ENCODE measurements at places on chromosomes 1 and 21.

GRCh38 chr1:179105393-179105792 lies 23.5 kb downstream of the TOR3A start:
- peak; percentile 15 for DNase-seq

GRCh38 chr1:208709981-208710380 lies 465.8 kb upstream of the PLXNA2 start:
- no peak for DNase-seq

DNA sequence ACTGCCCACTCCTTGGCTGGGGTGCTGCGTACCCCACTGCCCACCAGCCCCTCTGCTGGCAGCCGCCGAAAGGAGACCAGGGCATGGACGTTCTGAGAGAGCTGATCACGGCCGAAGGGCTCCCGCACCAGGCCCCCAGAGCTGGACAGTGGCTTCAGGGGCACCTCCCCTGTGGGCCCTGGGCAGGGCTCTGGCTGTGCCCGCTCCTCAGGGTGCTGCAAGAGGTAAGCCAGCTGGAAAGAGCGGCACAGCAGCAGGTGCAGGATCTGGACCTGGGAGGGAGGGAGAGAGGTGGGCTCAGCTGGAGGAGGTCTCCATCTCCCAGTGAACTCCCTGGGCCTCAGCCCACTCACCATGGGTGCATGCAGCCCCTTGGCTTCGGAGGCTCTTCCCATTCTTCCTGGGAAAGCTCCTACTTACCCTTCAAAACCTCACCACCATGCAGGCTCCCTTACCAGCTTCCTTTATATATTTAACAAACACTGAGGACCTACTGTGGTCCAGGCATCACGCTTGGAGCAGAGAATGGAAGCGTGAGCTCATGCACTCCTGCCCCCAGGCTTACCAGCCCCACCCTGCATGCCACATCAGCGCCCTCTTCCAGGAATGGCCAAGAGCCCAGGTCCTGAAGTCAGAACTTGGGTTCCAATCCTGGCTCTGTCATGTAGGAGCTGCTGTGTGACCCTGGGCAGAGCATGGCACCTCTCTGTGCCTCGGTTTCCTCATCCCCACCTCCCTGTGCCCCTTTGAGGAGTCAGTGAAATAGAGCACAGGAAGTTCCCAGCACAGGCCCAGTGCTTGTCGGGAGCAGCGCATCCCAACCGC lies 6.8 kb upstream of the KIF17 start:
- no peak for DNase-seq

GRCh38 chr1:157487504-157487903 lies 64.8 kb downstream of the FCRL5 start:
- no peak for DNase-seq

DNA sequence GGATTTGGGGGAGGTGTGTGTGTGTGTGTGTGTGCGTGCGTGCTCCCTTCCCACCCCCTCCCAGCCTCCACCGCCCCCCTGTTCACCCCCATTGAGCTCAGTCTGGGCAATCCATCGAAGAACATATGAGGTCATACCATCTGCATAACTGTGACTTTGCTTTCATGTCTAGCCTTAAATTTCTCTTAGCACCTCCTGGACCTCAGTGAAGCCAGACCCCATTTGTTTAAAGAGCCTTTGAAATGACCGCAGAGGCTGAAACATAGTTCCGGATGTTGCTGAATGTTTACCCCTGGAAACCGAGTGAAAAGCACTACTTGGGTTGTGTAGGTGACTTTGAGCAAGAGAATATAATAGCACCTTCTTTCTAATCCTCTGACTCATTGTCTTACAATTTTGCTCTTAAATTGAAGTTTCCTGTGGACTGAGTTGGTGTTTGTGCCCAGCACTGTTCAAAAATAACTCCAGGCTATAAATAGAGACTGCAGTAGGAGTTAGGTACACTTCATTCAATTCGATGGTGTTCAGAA lies 75.4 kb downstream of the UBE4B start:
- no peak for DNase-seq

DNA sequence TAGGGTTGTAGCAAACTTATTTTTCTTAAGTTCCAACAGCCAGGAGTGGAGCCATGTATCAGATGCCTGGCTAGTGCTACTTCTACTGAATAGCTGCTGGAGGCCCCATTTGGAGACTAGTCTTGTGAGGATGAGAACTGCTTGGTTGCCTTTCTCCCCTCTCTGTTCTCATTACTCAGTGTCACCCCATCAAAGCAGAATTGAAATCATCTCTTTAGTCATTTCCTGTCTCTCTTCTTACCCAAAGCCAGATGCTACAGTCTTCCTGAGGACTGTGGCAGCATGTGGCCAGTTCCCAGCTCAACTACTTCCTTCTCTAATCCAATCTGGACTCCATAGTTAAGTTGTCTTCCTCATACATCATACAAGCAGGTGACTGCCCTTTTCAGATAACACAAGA lies 197.5 kb downstream of the BRINP2 start:
- DNase-seq, result no peak

DNA sequence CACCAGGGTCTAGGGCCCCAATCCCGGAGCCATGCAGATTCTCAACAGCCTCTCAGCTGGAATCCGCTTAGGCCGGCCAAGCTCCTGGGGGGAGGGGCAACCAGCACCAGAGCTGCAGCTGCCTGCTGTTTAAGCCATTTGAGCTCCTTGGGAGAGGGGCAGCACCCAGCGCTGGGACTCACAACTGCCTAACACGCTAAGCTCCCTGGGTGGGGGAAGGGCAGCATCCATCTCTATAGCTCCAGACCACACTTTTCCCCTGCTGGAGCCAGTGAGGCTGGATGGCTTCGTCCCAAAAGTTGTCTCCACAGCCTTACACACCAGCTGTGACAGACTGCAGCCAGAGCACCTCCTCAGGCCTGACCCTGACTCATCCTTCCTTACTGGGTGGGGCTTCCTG lies 6.9 kb upstream of the PTGFR start:
- no peak for DNase-seq

DNA sequence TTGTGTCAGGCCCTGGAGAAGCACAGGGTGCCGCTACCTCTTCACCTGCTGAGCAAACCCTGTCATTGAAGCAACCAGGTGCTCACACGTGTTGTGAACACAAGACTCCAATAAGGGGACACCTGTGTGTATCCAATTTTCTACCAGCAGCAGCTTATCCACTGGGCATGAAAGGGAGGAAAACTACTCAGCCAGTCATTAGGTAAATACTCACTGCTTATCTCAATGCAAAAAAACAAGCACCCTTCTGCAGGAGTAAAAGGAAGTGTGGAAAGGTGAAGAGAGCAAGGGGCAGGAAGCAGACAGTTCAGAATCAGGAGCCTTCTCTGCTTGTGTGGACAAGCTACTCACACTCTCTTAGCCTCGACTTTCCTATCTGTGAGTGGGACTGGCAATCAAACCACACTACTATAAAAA lies 148.9 kb downstream of the ETS2 start:
- DNase-seq, result no peak

DNA sequence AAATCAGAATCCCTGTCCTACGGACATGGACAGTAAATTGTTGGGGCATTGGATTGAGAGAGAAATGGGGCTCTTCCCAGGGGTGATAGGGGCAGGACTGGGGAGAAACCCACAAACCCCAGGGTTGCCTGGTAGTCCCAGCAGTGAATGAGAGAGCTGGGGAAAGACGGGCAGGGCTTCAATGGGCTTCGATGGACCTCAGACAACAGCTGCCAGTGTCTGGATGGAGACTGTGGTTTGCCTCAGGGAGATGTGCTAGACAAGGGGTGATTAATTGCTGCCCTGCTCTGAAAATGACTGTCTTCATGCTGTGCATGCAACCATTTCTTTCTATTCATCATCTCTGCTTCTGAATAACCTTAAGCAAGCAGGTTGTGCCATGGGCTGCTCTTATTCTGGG lies 7.4 kb downstream of the GPR25 start:
- no peak for DNase-seq

GRCh38 chr1:217847643-217848042 lies 216.5 kb downstream of the SPATA17 start:
- no peak for DNase-seq

GRCh38 chr1:77283701-77284425 lies 2.0 kb downstream of the AK5 start:
- no peak for DNase-seq

GRCh38 chr1:61182049-61182448 lies 99.7 kb downstream of the NFIA start:
- DNase-seq, result no peak

- DNase-seq, result no peak
Measured at GRCh38 chr1:239868058-239868832, 223.4 kb upstream of the FMN2 start.

- DNase-seq, result no peak
Measured at GRCh38 chr1:43786960-43787359, 79.6 kb downstream of the ST3GAL3 start.

DNA sequence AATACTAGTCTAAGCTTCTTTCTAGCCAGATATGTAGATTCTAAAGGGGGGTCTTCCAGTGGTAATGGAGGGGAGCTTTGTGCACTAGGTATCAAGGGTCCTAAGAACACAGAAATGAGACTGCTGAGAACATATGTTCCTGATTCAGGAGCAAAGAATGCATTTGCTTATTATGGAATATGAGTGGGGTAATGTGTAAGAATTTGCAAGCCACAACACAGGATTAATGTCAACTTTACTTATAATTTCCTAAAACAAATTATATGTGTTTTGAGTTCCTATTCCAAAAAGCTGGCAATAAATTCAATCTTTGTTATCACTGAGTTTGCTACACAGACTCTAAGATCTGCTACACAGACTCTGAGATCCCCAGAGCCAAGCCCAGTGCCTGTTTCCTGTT lies 357.0 kb upstream of the PTBP2 start:
- no peak for DNase-seq

DNA sequence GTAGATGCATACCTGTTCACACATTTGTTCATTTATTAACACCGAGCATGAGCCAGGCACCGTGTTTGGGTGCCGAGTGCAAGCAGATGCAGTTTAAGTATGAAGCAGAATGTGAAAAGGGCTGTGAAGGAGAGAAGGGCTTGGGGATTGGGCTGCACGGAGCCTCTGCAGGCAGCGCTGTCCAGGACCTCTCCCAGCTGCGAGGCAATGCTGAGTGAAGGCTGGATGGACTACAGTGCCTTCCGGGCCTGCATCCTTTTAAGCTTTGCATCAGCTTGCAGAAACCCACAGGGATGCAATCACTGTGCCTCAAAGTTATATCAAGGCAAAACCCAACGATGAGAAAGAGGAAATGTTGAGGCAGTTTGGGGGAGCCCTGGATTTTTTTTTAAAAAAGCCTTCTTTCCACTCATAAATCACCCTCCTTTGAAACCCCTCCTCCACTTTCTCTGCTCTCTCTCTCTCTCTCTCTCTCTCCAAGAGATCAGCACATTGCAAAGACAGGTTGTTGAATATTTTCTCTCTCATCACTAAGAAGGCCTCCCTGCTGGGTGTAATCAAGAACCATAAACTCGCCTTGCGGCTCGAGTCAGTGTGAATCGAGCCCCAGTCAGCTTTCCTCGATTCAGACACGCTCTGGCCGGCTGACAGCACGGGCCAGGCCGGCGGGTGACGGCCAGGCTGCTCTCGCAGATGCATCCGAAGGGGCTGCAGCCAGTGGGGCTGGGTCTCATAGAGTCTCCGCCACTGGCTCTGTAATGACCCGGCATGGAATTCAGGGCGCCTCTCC lies 89.2 kb upstream of the POU3F1 start:
- DNase-seq, result no peak

DNA sequence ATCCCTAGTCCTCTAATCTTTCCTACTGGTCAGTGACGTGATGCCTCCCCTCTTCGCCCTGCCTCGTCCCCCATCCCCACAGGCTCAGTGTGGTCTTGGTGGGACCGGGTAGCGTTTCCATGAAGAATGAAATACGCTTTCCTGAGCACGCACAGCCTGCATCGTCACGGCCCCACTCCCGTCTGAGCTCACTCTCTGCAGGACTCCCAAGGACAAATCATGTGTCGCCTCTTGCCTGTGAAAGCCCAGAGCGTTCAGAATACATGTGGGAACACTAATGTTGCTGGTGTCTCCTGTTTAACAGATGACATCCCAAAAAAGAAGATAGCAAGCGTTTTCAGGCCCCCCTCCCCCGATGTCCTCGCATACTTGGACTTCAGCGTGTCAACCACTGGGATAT lies 49.2 kb downstream of the S100B start:
- no peak for DNase-seq

DNA sequence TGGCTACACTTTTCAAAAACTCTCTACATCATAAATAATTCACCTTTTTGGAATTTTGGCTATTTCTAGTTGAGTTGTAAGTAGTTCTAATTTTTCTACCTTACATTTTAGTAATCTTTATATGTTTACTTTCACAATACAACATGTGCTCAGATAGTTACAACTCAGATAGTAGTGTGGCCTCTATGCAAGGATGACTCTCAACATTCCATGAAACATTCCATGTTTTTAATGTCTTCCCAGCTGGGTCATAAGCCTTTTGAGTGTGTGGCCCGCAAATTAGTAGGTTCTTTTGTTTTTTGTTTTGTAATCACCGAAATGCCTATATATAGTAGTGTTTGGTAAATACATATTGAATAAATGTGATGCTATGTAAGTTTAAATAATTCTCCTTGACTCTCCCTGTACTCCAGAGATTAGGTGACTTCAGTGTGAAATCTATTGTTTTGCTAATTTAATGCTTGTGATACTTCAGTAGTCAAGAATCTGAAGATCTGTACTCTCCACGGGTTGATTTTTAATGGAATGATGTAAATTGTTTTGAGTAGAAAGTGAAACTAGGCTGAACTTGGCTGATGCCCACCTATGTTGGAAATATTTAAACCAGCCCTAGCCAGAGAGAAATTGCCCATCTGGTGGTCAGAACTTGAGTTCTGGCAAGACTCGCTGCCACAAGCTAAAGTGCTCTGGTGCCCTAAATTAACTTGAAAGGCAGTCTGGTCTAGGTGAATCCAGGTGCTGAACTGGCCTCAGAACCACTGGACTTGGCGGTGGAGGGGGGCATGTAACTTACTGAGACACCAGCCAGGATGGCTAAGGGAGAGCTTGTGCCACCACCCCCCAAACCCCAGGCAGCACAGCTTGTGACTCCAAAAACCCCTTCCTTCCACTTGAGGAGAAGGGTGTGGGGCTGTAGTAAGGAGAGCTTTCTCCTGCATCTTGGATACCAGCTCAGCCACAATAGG lies 165.6 kb downstream of the USP25 start:
- no peak for DNase-seq

DNA sequence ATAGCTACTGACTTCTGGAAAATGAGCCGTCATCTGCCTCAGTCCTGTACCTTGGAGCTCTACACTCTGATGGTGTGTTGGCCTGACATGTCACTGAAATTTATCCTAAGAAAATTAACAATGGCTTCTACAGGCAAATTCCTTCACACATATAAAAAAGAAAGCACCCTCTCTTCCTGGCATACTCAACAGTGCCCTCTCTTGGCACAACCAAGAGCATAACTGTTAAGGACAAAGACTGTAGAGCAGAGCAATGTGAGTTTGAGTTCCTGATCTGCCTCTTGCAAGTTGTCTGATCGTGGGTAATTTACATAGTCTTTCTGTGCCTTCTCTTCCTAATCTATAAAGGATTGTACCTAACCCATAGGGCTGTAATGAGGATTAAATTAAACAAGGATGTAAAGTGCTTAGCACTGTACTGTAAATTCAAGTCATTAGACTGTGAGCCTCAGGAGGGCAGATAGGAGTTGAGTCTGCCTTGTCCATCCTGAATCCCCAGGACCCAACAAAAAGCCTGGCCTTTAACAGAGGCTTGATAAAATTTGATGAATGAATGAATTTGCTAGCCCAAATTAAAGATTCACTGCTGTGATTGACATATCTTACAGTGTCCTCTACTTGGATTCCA lies 83.5 kb downstream of the SYF2 start:
- no peak for DNase-seq
